ENCODE measurements at places on chromosomes 1 and 21. TPM values are rescaled to one million over a fixed set of nuclear protein-coding genes. Genes with fewer than 3 reads are reported as not detected.
A peak's percentile ranks its signal among the peaks of the same experiment; 100 is the strongest.

- no peaks in the 10 kb centered on the region for H3K4me1 ChIP-seq
- no peaks in the 10 kb centered on the region for H3K27me3 ChIP-seq
- DNase-seq, result no peak
- no peak overlapping the region for H3K4me3 ChIP-seq
Observed at GRCh38 chr1:206037581-206037980, 13.9 kb upstream of the CTSE start.

- H3K27me3 ChIP-seq, result peaks cover 9% of the 10 kb centered on the region
- peaks cover 19% of the 10 kb centered on the region for H3K4me1 ChIP-seq
- H3K27ac ChIP-seq, result no peak overlapping the region
- H3K36me3 ChIP-seq, result peaks cover 18% of the 10 kb centered on the region
- no peak overlapping the region for H3K4me3 ChIP-seq
- DNase-seq, result peak; percentile 62
Observed at GRCh38 chr1:204623894-204624361, 61.6 kb downstream of the LRRN2 start.

The CLCNKB gene
- 0.59 TPM for total RNA-seq

- no peak overlapping the region for H3K27ac ChIP-seq
- H3K4me1 ChIP-seq, result peaks cover 43% of the 10 kb centered on the region
- no peak overlapping the region for H3K4me3 ChIP-seq
Observed at GRCh38 chr1:232519186-232519585, 110.7 kb downstream of the SIPA1L2 start.

GRCh38 chr1:92482665-92483609, 3.8 kb downstream of the GFI1 start:
- H3K4me1 ChIP-seq, result peaks cover 35% of the 10 kb centered on the region
- no peak overlapping the region for H3K27ac ChIP-seq
